Epithelial cell of esophagus (primary cell): ENCODE measurements at places on chromosomes 11 and 22.
A peak's percentile ranks its signal among the peaks of the same experiment; 100 is the strongest.

DNA sequence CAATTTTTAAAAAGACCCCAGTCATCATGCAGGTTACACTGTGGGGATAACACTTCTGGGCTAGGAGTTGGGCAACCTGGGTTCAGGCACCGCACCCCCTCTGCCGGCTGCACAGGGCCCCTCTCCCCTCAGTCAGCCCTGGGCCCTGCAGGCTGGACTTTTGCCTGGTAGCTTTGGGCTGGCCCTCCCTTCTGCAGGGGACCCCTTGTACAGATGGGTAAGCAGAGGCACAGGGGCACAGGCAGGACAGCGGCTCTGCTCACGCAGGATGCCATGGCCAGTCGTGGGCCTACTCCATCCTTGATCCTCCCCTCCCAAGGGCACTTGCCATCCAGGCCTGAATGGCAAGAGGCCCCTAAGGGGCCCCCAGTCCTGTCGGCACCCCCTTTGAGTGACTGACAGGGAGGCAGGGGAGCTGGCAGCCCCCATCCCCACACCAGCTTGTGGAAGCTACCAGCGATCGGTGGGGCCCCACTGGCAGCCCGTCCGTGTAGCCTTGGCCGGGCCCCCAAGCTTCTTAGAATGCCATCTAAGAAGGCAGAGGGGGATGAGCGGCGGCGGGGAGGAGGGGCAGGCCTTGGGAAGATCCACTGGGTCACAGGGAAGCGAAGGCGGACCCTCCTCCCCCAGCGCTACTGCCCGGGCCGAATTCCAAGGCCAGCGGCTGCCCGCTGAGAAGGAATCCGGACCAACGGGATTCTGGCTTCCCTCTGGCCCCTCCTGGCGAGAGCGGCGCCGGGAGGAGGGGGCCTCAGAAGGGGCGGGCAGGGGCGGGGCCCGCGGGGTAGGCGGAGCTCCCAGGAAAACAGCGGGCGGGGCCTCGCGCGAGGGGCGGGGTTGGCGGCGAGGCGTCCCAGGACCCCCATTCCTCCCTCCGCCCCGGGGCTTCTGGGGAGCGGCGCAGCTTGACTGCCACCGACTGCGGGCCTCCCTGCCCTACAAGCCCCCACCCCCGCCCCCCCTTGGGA, 6.8 kb upstream of the CHKA start:
- DNase-seq: no peak

DNA sequence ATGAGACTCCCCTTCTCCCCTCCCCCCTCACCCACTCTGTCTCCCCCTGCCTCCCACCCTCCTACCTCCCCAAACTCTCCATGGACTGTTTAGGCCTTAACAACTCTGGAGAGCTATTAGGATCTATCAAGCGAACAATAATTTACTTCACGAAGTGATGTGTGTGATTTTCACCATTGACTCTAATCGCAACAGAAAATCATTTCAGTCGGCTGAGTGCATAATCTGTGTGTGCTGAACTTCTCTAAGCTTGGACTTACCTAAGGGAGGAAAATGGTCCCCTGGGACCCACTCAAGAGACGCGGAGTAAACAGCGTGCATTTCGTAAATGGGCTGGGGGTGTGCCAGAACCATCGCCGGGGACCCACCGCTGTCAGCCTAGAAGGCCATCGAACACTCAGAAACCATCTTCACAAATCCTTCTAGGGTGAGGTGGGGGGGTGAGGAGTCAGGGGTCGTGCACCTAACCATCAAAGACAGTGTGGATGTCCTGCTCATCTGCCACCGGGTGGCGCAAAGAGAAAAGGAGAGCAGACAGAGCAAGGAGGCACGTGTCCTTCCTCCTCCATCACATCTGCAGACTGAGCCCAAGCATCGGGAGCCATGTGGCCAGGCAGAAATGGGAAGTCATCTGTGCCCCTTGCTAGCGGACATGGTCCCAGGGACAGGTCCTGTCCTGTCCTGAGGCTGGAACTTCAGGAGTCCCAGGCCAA, 62.1 kb upstream of the NUP50 start:
- peak; percentile 74 for DNase-seq

DNA sequence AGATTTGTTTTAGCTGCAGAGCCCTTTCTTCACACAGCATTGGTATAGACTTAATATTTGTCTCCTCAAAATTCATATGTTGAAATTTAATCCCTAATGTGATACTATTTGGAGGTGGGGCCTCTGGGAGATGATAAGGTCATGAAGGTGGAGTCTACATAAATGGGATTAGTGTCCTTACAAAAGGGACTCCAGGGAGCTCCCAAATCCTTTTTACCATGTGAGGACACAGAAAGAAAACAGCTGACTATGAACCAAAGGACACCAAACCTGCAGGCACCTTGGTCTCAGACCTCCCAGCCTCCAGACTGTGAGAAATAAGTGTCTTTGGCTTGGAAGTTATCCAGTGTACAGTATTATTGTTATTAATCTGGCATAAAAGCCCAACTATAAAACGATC, 10.2 kb downstream of the SLC35F2 start:
- DNase-seq: no peak

- DNase-seq: peak; percentile 51
Observed at GRCh38 chr22:26669060-26669481, 11.7 kb downstream of the MIAT start.

DNA sequence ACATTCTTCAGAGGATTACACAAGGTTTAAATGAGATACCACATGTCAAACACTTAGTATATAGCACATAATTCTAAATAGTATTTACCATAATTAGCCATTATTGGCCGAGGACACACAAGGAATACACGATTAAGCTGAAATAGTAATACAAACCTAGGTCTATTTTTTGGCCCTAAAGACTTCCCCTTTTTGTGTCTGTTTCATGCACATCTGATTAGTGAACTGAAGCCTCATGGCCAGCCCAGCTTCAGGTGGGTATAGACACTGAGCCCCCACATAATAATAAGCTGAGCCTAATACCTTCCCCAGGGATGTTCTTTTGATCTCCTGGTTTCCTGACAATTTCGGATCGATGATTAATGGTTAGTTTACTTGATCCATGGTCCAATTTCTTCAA, 2.1 kb downstream of the GLYATL1B start:
- no peak for DNase-seq

- DNase-seq: peak; percentile 35
Observed at GRCh38 chr11:86672007-86672621, at the start of gene ME3. ME3 (minus strand) TSS chr11:86672616.

DNA sequence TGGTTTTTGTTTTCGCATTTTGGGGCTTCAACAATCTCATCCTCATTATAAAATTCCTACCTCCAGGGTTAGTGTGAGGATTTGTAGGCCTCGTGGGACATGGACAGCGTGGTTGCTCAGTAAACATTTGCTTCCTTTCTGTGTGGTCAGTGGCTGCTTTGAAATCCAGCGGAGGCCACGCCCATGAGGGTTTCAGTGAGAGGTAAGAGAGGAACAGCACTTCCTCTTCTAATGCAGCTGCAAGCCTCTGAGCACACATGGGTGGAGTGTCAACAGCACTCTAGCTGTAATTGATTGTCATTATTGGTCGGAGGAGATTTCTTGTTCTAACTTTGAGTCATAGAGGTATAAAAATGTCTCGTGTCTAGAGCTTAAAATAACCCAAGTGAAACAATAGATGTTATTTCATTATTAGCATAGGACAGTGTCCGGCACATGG, 6.0 kb upstream of the ARHGAP42 start:
- DNase-seq: peak; percentile 77

DNA sequence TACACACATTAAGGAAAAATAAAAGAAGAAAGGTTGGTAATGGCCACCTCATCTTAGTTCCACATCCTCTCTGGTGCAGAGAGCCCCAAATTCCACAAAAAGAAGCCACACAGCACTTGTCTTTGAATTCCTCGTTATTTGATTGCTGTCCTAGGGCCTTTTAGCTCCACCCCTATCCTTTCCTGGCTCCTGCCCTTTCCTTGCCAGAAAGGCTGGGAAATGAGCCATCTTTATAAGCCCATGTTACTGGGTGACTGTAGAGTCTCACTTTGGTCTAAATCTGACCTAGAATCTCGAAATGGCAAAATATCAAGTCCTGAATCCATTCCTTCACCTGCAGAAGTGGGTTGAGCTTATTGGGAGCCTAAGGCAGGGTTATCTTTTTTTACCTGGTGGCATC, 4.3 kb upstream of the TMEM132A start:
- DNase-seq: no peak

DNA sequence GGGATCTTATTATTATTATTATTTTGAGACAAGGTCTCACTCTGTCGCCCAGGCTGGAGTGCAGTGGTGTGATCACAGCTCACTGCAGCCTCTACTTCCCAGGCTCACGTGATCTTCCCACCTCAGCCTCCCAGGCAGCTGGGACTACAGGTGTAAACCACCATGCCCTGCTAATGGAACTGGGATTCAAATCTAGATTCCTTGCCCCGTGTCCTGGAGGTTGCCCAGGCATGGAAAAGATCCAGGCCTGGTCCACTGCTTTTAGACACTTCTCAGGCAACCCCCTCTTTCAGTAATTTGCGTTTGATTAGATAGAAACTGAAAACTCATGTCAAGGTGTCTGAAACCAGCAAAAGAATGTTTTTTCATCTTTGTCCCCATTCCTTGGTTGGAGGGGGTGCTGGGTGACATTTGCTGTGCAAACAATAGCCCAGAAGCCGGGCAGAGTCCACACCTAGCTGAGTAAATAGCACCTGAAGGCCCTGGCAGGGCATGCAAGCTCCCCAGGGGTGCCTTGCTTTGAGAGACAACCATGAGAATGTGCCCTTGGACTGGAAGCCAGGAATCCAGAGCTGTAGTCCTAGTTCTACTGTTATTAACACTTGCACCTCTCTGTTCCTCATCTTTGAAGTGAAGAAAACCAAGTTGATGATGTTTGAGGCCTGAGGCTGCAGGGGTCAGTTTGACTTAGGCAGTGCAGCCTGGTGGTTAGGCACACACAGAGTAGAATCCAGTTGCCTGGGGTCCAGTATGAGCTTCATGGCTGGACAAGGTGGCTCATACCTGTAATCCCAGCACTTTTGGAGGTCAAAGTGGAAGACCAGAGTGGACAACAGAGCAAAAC, 19.1 kb upstream of the XBP1 start:
- no peak for DNase-seq

GRCh38 chr11:100592619-100593260, 94.3 kb upstream of the ARHGAP42 start:
- no peak for DNase-seq

DNA sequence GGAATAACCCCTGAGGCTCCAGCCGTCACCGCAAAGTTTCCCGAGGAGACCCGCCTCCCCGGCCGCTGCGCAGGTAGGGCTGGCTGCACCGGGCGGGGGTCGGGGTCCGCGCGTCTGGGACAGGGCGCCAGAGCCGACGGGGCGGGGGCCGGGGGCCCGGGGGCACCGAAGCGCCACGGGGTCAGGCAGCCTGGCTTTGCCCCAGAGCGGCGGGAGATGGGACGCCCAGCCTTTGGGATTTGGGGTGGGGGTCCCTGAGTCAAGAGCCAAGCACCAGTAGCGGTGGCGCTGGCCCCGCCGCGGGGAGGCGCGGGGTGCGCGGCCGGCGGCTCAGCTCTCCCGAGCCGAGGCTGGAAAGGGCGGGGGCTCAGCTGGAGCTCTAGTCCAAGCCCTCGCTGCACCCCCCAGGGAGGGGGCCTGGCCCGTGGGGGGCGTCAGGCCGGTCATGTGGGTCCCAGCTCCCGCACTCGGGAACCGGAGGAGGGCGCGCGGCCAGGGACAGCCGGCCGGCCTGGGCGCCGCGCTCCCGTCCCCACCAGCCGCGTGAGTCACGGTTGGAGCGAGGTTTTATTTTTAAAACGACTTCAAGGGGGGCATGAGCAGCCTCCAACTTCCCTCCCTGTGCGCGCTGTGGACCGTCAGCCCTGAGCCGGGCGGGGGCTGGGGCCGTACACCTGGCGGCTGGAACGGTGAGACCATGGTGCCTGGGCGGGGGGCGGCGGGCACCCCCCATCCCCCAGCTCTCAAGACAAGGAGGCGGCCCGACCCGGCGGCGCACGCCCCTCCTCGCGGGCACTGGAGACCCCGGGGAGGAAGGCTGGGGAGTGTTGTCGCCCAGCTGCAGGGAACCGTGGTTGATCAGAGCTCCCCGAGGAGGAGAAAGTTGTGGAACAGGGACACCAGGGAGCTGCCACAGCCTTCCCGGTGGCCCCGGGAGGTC, 626 bp downstream of the FLRT1 start:
- DNase-seq: peak; percentile 30

GRCh38 chr11:16030664-16031063, 325.7 kb downstream of the SOX6 start:
- no peak for DNase-seq

- DNase-seq: no peak
Observed at GRCh38 chr11:26443617-26444016, 111.7 kb downstream of the ANO3 start.

DNA sequence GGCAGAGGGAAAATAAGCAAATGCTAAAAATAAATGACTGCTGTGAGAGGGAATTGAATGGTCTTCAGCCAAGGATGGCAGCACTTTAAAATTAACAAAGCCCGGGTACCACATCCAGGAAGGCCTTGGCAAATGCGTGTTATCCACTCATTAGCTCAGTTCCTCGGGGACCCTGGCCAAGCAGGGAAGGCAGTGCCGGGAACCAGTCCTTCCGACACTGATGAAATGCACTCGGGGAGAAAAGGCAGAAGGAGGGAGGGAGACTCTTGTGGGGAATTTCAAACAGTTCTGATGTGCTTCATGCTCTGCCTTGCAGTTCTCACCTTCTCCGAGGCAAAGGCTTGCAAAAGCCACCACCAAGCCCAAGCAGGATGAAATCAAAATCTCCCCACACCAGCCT, 38.3 kb downstream of the CLPB start:
- DNase-seq: no peak

- DNase-seq: peak; percentile 52
Observed at GRCh38 chr11:45089676-45090499, 56.6 kb upstream of the PRDM11 start.
